ENCODE measurements at places on chromosomes 5 and 9.

DNA sequence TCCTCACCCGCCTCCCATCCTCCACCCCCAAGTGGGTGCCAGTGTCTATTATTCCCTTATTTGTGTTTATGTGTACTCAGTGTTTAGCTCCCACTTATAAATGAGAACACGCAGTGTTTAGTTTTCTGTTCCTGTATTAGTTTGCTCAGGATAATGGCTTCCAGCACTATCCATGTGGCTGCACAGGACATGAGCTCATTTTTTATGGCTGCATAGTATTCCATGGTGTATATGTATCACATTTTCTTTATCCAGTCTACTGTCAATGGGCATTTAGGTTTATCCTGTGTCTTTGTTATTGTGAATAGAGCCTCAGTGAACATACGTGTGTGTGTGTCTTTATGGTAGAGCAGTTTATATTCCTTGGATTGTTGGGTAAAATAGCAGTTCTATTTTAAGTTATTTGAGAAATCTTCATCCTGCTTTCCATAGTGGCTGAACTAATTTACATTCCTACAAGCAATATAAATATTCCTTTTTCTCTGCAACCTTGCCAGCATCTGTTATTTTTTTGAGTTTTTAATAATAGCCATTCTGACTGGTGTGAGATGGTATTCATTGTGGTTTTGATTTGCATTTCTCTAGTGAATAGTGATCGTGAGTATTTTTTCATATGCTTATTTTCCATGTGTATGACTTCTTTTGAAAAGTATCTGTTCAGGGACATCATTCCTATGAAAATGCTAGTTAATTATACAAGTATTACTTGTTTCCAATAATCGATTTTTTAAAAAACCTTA, 164.0 kb upstream of the CCDC152 start:
- peaks cover 14% of the 10 kb centered on the region for H3K27me3 ChIP-seq
- H3K4me3 ChIP-seq, result no peak overlapping the region
- no peaks in the 10 kb centered on the region for H3K4me1 ChIP-seq
- no peak overlapping the region for H3K27ac ChIP-seq

GRCh38 chr9:127281891-127282290, 17.3 kb downstream of the GARNL3 start:
- no peaks in the 10 kb centered on the region for H3K4me1 ChIP-seq
- H3K27ac ChIP-seq, result no peak overlapping the region
- no peaks in the 10 kb centered on the region for H3K36me3 ChIP-seq
- peaks cover 10% of the 10 kb centered on the region for H3K27me3 ChIP-seq
- no peak overlapping the region for H3K4me3 ChIP-seq
- ATAC-seq, result no peak

DNA sequence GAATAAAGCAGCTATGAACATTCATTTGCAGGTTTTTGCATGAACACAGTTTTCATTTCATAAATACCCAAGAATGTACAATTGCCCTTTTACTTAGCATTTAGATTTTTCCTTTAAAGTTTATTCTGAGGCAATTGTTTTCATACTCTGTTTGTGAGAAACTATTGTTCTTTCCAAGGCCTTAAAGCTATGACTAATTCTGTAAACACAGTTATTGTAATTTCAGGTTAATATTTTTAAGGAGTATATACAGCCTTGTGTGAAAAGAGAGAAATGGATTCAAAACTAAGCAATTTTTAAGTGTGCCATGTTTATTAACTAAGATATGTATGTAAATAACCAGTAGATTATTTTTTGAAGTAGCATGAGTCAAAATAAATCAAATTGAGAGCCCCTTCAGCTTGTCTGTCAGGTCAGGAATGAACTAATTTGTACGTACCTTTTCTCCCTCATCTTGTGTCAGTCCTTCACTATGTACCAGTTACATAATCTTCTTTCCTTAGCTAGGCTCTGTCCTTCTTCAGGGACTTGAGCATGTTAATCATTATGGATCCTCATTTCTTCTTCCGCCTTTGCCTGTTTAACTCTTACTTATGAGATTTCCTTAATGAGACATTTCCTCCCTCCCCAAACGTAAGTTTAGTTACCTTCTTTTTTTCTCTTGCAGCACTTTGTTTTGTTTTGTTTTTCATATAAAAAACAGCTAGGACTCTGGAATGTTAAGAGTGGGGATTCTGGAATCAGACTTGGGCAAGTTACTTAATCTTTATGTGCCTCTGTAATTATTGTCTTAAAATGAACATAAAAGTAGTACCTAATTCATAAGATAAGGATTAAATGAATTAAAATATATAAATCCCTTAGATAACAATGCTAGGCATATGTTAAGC, 63.6 kb downstream of the NIPBL start:
- peaks cover 9% of the 10 kb centered on the region for H3K36me3 ChIP-seq
- no peak for ATAC-seq
- H3K4me3 ChIP-seq, result no peak overlapping the region
- peaks cover 45% of the 10 kb centered on the region for H3K4me1 ChIP-seq
- no peak overlapping the region for H3K27ac ChIP-seq

GRCh38 chr9:114409103-114409780, 21.5 kb upstream of the AKNA start:
- ATAC-seq, result no peak
- no peak overlapping the region for H3K4me3 ChIP-seq
- no peaks in the 10 kb centered on the region for H3K4me1 ChIP-seq
- no peaks in the 10 kb centered on the region for H3K27me3 ChIP-seq
- H3K36me3 ChIP-seq, result no peaks in the 10 kb centered on the region
- H3K27ac ChIP-seq, result peak overlapping the region; percentile 12

GRCh38 chr9:4563105-4563504, 72.8 kb downstream of the SLC1A1 start:
- H3K36me3 ChIP-seq, result no peaks in the 10 kb centered on the region
- no peak overlapping the region for H3K27ac ChIP-seq
- no peak for ATAC-seq
- no peaks in the 10 kb centered on the region for H3K27me3 ChIP-seq

DNA sequence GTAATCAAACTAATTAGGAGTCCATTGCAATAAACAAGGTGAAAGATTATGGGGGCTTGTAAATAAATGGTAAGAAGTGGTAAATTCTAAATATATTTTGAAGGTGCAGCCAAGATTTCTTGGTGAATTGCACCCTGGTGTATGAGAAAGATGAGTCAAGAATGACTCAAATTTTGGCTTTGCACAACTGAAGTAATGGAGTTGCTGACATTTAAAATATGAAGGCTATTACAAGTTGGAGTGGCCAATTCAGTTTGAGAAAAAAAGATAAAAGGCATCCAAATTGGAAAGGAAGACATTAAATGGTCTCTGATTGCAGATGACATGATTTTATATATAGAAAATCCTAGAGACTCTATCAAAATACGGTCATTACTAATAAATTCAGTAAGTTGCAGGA, 2330.6 kb downstream of the MAT2B start:
- no peaks in the 10 kb centered on the region for H3K4me1 ChIP-seq
- no peak overlapping the region for H3K27ac ChIP-seq
- H3K27me3 ChIP-seq, result no peaks in the 10 kb centered on the region

- H3K4me1 ChIP-seq, result peaks cover 25% of the 10 kb centered on the region
- ATAC-seq, result peak; percentile 87
- peaks cover 27% of the 10 kb centered on the region for H3K36me3 ChIP-seq
- H3K27ac ChIP-seq, result no peak overlapping the region
Observed at GRCh38 chr5:77630114-77630680, 8.3 kb downstream of the OTP start.

GRCh38 chr9:113709721-113710120, 166.4 kb upstream of the ZNF618 start:
- peaks cover 7% of the 10 kb centered on the region for H3K27me3 ChIP-seq
- no peaks in the 10 kb centered on the region for H3K4me1 ChIP-seq
- H3K27ac ChIP-seq, result no peak overlapping the region
- no peak for ATAC-seq
- no peak overlapping the region for H3K4me3 ChIP-seq

GRCh38 chr9:120381839-120382238, 198.1 kb downstream of the CDK5RAP2 start:
- ATAC-seq, result no peak
- H3K4me3 ChIP-seq, result no peak overlapping the region
- no peaks in the 10 kb centered on the region for H3K36me3 ChIP-seq
- H3K4me1 ChIP-seq, result peaks cover 4% of the 10 kb centered on the region

DNA sequence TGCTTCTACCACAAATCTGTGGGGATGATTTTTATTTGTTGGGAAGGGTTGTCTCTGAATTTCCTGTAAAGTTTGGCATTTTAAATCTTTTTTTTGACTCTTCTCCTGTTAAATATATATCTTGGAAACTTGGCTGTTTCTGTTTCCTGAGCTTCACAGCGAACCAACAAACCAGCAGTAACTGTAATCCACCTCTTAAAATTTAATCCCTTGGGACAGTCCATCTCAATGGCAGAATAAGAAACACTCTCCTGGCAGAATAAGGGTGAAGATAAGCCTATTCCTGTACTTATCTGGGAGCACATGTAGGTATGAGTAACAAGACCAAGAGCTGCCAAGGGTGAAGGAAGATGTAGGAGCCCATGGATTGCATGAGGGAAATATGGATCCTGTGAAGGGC, 73.1 kb upstream of the RPS23 start:
- H3K27ac ChIP-seq, result peak overlapping the region; percentile 58
- H3K4me3 ChIP-seq, result no peak overlapping the region
- no peak for ATAC-seq
- no peaks in the 10 kb centered on the region for H3K27me3 ChIP-seq

DNA sequence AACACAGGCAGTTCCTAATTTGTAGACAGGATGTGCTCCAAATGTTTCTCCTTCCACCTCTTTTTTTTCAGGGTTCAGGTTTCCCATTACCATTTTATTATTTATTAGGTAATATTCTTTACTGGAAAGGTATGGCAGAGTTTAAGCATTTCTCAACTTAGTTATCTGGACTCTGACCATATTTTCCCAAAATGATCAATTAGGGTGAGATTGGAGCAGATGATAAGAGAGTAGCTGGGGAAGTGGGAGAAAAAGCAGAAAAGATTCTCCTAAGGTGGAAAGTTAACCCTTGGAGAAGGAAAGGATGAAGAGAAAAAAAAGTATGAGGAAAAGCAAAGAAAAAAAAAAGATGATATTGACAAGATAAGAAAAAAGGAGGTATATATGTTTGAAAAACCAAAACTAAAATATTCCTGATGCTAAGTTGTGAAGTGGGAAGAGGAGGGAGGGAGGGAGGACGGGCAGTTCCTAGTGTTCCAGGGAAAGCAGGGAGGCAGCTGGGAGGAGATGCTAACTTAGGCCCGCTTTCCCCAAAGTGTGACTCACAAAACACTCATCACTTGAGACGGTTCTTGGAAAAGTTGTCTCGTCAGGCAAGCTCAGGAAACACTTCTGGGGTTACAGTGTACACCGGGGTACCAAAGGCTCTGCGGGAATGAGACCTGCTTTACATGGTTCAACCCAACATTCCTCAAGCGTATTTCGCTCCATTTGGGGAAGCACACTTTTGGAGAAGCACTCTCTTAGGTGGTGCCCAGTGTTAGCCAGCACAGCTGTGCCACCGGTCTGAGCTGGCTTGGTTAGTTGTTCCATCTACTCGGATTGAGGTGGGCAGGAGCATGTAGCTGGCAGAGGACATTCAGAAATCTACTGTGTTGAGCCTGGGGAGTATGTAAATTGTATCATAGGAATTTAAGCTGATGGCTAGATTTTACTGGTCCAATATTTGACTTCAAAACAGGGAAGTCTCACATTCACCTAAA, 35.1 kb downstream of the B4GALT1 start:
- H3K27ac ChIP-seq, result peak overlapping the region; percentile 98
- peaks cover 50% of the 10 kb centered on the region for H3K4me1 ChIP-seq
- ATAC-seq, result no peak
- H3K4me3 ChIP-seq, result peak overlapping the region; percentile 81
- peaks cover 83% of the 10 kb centered on the region for H3K36me3 ChIP-seq
- H3K27me3 ChIP-seq, result no peaks in the 10 kb centered on the region

GRCh38 chr9:113973963-113974413, 97.9 kb downstream of the ZNF618 start:
- no peaks in the 10 kb centered on the region for H3K4me1 ChIP-seq
- H3K4me3 ChIP-seq, result no peak overlapping the region
- no peaks in the 10 kb centered on the region for H3K36me3 ChIP-seq
- no peaks in the 10 kb centered on the region for H3K27me3 ChIP-seq

- H3K36me3 ChIP-seq, result peaks cover 52% of the 10 kb centered on the region
- H3K4me3 ChIP-seq, result peak overlapping the region; percentile 91
- peak overlapping the region; percentile 94 for H3K27ac ChIP-seq
- peak; percentile 4 for ATAC-seq
- peaks cover 42% of the 10 kb centered on the region for H3K4me1 ChIP-seq
- H3K27me3 ChIP-seq, result no peaks in the 10 kb centered on the region
Observed at GRCh38 chr9:120928483-120929228, 2.1 kb upstream of the TRAF1 start.

DNA sequence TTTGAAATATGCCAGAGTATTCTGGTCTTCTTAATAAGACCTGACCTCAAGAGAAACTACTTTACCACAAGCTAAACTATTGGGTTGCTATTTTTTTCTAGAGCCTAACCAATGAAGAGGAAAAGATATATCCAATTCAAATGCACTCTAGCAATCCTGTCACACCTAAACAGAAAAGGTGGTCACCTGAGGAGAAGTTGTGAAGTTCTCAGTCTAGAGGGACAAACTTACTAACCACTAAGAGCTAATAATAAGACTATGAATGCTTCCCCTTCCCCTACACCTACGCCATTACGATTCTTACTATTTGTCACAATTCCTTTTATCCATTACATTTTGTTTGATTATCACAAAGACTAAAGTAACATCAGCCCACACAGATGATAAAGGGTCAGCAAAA, 29.7 kb downstream of the RLN2 start:
- H3K36me3 ChIP-seq, result no peaks in the 10 kb centered on the region
- ATAC-seq, result no peak
- no peaks in the 10 kb centered on the region for H3K4me1 ChIP-seq
- no peak overlapping the region for H3K4me3 ChIP-seq

GRCh38 chr5:82365744-82366228, 87.6 kb upstream of the RPS23 start:
- H3K27me3 ChIP-seq, result no peaks in the 10 kb centered on the region
- peak; percentile 95 for ATAC-seq
- peaks cover 17% of the 10 kb centered on the region for H3K4me1 ChIP-seq
- peak overlapping the region; percentile 79 for H3K27ac ChIP-seq
- H3K4me3 ChIP-seq, result peak overlapping the region; percentile 30

- H3K27me3 ChIP-seq, result no peaks in the 10 kb centered on the region
- ATAC-seq, result no peak
- H3K4me1 ChIP-seq, result peaks cover 13% of the 10 kb centered on the region
Observed at GRCh38 chr5:140104100-140104499, 9.8 kb upstream of the PURA start.

GRCh38 chr5:124823380-124823779, 76.9 kb upstream of the ZNF608 start:
- ATAC-seq, result no peak
- no peaks in the 10 kb centered on the region for H3K27me3 ChIP-seq
- no peaks in the 10 kb centered on the region for H3K36me3 ChIP-seq
- no peak overlapping the region for H3K27ac ChIP-seq
- no peaks in the 10 kb centered on the region for H3K4me1 ChIP-seq

- no peak overlapping the region for H3K27ac ChIP-seq
- H3K27me3 ChIP-seq, result peaks cover 9% of the 10 kb centered on the region
- H3K4me3 ChIP-seq, result no peak overlapping the region
- H3K4me1 ChIP-seq, result no peaks in the 10 kb centered on the region
Observed at GRCh38 chr5:88734983-88735382, 148.0 kb downstream of the MEF2C start.

DNA sequence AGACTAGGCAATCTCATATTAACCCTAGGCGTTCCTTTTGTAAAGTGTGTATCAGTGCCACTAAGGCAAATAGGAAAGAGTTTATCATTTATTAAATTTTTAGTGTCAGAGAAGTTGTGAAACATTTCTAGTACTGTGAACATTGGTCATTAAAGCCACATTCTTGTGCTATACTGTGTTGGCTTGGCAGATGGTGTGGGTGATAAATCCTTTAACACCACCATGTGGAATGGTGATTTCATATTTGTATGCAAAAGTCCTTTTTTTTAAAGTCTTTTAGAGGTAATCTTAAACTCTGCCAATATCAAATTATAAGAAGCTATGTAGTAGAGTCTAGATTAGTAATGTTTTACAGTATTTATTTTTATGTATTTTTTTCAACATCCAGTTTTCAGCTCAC, 18.1 kb downstream of the SLC12A2 start:
- H3K27me3 ChIP-seq, result no peaks in the 10 kb centered on the region
- no peaks in the 10 kb centered on the region for H3K4me1 ChIP-seq
- no peak overlapping the region for H3K27ac ChIP-seq
- no peak overlapping the region for H3K4me3 ChIP-seq

Measured in activated T-helper 17 cell treated with anti-CD3 and anti-CD28 coated beads, Interleukin-2, amount 50 U/mL, for 72 hours (primary cell).